EL (cell line): ENCODE measurements at places on chromosomes 13 and 19.

DNA sequence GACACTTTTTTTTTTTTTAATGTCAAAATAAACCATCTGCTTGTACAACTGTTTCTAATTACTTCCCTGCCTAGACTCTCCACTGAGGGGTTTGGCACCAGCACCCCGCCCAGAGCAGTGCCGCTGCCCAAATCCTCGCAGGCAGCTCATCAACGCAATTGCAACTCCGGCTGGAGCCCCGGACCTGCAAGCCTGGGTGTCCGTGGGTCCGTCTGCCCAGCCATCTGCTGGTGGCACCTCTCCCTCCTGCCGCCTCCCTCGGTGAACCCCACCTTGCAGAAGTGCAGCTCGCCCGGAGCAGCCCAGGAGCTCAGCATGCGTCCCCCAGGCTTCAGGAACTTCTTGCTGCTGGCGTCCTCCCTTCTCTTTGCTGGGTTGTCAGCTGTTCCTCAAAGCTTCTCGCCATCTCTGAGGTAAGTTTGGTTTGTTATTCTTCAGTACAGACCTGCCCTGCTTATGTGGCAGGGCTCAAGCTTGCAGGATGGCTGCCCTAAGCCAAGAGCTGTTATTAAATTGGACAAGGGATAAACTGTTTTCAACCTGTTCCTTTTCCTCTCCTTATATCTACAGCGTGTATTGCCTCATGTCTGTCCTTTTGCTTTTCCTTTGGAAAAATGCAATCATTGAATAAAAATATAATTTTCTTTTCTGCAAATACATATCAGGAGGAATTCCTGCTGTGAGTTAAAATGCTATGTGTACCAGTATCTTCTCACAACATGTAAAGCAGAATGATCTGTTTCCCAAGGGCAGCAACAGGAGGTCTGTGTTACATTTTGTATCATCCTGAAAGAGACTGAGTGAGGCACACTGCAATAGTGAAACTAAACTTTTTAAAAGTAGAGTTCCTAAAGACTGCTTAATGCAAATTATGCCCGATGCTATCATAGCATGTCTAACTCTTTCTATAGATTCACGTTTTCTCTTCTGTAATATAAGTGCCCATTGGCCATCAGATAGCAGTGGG is at the start of gene ITGBL1:
TSS of gene ITGBL1 (plus strand) at position 157 of the 967 bp plus-strand sequence. CDS start at position 316, 159 bp downstream.
- DNase-seq = peak; percentile 59

DNA sequence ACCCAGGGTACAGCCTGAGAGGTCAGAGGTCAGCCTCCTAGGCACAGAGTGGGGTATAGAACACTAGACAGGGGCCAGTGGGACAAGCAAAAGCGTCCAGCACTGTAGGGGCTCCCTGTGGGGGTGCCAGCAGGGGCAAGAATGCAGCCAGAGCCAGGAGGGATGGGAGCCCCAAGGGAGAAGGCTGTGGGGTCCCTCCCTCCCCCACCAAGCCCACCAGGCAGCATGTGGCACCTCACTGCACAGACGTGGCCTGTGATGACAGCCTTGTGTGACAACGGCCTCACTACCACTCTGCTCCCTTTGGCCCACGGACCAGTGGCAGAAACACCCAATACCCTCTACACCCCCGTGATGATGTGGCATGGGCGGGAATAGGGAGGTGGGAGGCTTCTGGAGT is 10.1 kb downstream of the ARMC6 start:
- DNase-seq = no peak

- peak; percentile 20 for DNase-seq
Measured at GRCh38 chr19:6639439-6639838, 30.5 kb downstream of the TNFSF14 start.

- no peak for DNase-seq
Measured at GRCh38 chr19:43638214-43638994, 1.2 kb downstream of the CADM4 start.

DNA sequence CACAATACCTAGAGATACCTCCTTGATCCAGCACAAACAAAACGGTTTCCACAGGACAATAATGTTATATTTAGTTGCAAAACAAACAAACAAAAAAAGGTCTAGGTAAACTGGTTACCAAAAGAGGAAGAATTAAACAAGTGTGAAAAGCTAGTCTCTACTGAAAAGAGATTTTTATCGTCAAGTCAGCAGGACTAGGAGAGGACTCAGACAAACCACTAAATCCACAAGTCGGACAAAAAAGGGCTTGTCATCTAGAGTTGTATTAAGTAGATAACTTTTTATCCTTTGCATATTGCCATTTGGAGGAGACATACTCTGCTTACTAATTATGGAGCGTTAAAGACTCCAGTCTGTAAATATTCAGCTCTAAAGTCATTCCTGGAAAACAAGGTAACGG is 9.9 kb upstream of the KPNA3 start:
- DNase-seq = no peak

- no peak for DNase-seq
Measured at GRCh38 chr19:30340771-30341561, 31.2 kb upstream of the ZNF536 start.

DNA sequence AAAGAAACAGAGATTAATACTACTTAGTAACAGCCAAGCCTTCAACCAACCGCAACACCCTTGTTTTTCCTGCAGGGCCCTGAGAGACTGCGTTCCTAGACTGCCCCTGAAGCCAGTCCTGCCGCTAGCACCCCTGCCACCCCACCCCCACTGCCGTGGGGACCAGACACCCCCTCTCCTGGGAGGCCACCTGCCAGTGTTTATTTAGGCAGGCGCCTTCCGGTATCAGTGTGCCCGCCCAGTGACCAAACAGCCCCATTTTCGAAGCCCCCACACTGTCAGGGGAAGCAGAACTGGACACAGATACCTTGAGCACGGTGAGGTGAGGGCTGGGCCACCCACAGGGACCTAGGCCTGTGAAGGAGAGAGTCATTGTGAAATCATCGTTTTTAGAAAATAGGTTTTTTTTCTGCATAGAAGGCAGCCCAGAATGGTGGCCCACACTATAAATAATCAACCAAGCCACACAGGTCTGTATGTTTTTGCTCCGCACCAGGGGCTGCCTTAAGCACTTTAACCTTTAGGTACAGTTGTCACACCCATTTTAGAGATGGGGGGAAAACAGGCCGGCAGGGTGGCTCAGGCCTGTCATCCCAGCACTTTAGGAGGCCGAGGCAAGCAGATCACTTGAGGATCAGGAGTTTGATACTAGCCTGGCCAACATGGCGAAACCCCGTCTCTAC is 3.5 kb upstream of the TLE5 start:
- DNase-seq = no peak

DNA sequence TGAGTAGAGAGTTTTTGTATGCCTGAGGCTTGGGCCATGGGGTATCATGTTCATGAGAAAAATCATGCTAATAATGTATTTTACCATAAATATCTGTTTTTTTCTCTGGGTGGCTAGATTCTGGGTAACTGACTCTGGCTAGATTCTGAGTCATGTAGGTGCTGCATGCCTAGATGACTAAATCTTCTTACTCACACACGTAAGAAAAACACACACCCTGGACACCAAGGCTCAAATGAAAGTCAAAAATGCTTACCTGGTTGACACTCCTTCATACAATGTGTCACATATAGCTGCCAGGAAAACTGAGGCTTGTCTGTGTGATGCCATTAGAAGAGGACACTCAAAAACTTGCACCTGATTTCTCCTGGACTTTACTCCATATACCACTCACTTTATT is 597.4 kb upstream of the SLITRK1 start:
- DNase-seq = peak; percentile 8
